Psoas muscle (tissue), 8 donors: ENCODE measurements at places on chromosomes 6 and 20.

DNA sequence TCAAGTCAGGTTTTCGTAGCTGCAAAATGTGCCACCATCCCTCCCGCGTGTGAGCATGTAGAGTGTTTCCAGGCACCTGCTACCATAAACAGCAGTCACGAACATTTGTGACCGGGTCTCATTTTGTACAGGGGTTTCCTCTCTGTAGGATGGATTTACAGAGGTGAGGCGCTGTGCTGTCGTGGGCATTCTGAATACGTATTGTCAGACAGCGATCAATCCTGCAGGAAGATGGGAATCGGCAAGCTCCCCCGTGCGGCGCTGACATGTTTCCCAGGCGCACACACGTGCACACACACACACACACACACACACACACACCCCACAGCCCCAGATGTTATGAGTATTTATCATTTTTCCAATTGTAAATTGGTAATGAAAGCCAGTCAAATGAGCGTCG lies 15.8 kb downstream of the ANKRD60 start:
- no peak for DNase-seq

DNA sequence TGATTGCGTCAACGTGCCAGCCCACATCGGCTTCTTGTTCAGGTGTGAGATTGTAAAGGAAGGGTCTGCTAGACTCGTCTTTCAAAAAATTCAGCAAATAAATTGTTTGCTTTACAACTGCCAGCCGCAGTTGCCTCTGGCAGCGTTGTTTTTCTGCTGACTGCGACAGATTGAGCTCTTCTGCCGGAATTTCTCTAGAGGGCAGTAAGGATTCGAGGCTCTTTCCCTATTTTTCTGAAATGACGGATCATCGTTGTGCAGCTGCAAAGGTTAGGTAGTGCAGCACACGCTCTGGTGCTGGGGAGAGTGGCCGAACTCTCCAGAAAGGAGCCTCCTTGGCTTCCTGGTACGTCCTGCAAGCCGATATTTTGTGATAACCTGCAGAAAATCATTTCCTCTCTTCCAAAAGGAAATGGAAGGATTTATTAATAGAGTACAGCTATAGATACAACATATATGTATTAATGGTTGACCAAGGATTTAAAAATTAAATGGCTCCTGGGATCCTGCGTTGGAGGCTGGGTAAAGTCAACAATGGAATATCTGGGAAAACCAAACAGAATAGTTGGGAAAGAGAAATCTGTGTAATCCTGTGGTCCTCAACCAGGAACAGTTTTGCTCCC lies 121.9 kb upstream of the ZFP64 start:
- no peak for DNase-seq

DNA sequence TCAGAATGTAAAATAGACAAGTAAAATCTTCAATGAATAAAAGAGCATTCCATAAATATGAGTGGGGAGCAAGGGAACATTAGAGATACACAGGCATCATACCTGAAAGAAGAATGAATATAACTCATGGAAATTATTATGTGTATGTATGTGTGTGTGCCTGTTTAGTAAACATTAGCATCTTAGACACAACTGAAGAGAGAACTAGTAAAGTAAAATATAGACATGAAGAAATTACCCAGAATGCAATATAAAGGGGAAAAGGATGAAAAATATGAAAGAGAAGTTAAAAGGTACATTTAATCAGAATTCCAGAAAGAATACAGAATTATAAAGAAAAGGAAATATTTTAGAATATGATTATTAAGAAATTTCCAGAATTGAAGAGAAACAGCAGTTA lies 264.3 kb downstream of the KCNQ5 start:
- no peak for DNase-seq

GRCh38 chr20:33753763-33754162 lies 22.0 kb downstream of the ZNF341 start:
- no peak for DNase-seq

GRCh38 chr6:36752886-36753506 lies 55.4 kb downstream of the RAB44 start:
- DNase-seq: peak; percentile 34

- DNase-seq: no peak
Measured at GRCh38 chr20:58986286-58986967, 5.4 kb downstream of the NELFCD start.

GRCh38 chr20:57724610-57725405 lies 15.0 kb upstream of the PMEPA1 start:
- DNase-seq: peak; percentile 83

DNA sequence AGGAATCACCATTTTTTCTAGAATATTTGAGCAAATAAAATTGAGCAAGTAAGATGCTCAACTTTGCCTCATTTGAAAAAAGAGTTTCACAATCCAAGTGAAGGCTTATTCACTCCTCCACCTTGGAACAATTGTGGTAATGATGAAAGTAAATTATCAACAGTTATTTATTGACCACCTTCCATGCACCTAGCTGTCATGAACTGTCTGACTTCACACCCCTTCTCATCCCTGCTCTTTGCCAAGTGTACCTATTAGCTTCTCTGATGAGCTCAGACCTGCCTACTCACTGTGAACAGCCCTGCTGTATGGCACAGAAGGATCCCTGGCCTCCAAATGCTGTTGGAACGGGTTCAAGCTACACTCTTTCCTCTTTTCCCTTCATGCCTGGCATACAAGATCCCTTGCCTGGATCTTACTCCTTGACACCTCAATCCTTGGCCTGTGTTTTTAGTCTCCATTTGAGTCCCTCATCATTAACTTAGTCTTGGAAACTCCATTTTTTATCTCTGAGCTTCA lies 99.0 kb upstream of the PREP start:
- no peak for DNase-seq
